ENCODE measurements at places on chromosomes 7 and 10.

DNA sequence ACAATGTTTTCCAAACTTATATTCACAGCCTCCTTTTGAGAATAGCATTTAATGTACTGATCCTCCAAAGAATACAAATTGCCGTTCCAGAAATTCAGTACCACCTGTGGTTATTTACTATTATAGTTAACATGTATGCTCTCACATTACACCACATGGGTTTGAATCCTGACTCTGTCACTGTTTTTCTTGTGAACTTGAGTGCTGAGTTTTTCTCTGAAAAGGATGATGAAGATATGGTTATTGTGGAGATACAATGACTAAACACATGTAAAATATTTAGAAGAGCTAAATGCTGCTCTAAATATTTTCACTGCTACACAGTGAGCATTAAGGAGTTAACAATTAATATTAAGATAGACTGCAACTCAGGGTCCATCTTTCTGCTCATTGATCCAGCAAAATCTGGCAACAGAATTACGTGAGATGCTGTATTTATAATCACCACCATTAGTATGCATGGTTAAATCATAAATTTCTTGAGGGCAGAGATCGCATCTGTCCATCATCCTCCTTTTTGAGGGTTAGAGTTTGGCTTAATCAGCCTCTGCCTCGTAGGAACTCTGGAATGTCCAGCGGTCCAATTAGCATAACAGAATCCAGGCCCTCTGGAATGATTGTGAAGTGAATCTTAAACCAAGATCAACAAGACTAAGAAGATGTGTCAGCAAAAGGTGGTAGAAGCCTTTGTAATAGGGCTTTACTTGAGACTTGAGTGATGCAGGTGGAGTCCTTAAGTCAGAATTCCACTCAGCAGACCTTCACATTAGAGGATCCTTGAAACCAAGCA lies 152.8 kb downstream of the MACC1 start:
- no peak for DNase-seq

DNA sequence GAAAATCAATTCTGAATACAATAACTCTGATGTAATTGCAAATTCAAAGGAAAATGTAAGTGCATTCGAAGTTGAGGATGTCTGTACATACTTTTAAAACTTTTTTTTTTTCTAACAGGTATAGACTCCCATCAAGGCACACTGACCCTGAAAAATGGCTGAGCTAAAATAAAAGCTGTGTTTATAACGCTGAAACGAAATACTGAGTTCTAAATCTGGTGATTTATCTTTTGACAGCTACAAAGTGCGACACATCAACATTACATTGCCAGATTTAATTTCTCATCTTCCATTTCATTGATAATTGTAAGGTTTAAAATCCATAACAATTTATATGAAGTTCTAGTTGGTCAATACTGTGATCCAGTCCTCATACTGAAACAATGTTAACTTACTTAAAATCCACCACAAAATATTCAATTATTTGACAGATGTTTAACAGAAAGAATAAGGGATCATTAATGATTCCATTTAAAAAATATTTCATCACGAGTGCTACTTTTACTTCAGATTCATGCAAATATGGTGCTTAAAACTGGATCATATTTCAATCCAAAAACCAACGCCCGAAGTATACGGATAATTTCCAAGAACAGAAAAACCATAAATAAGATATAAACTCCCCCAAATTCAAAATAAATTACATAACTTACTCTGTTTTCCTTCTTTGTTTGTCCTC lies 1.4 kb downstream of the RAB11FIP2 start:
- DNase-seq: no peak

- peak; percentile 70 for DNase-seq
Measured at GRCh38 chr10:18400201-18400905, 251.0 kb downstream of the NSUN6 start.

GRCh38 chr7:139597028-139597427 lies 73.5 kb downstream of the CLEC2L start:
- DNase-seq: no peak

DNA sequence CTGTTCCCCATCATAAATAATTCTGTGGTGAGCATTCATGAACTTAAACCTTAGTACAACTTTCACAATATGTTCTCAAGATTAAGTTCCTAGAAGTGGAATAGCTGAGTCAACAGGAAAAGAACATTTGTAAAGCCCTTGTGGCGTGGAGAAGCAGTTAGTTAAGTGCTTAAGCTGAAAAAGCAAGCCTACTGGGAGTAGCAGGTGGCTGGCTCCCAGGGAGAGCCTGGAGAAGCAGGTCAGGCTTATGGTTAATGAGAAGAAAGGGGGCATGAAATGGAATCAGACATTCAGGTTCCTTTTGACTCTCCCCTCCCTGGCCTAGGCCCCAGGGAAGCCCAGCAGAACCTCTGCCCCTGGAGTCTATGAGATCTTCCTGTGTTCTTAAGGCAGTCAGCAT lies 35.3 kb downstream of the VSTM4 start:
- DNase-seq: no peak

GRCh38 chr10:83952314-83952713 lies 187.0 kb upstream of the GHITM start:
- DNase-seq: no peak
